Effector memory CD4-positive, alpha-beta T cell (primary cell): ENCODE measurements at places on chromosomes 2 and 18.

- no peaks in the 10 kb centered on the region for H3K36me3 ChIP-seq
- H3K4me1 ChIP-seq, result no peaks in the 10 kb centered on the region
- no peak overlapping the region for H3K27ac ChIP-seq
These were observed 615.0 kb upstream of the DDX18 start for GRCh38 chr2:117199511-117199910.

- no peaks in the 10 kb centered on the region for H3K36me3 ChIP-seq
- no peak for DNase-seq
- no peak overlapping the region for H3K4me3 ChIP-seq
- peaks cover 7% of the 10 kb centered on the region for H3K27me3 ChIP-seq
These were observed 75.0 kb upstream of the RBBP8 start for GRCh38 chr18:22858121-22858520.

GRCh38 chr2:84375020-84375419 lies 84.1 kb downstream of the SUCLG1 start:
- no peaks in the 10 kb centered on the region for H3K27me3 ChIP-seq
- no peaks in the 10 kb centered on the region for H3K4me1 ChIP-seq
- no peaks in the 10 kb centered on the region for H3K36me3 ChIP-seq
- no peak overlapping the region for H3K4me3 ChIP-seq

DNA sequence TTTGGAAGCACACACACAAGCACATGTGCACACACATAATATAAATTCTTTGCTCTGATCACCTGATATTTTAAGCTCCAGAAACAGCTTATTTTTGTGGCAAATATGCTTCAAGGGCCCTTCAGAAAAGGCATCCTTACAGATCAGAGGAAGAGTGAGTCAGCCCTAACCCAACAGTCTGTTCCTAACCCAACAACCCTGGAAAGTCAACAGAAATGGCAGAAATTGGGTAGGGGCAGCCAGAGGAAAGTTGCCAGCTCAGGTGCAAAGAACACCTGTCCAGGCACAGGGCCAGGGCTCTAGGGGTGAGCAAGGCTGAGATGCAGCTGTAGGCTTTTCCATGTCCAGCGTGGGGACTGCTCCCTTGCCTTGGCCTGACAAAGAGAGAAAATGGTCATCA lies 6.4 kb upstream of the NCKAP5 start:
- H3K27me3 ChIP-seq, result no peaks in the 10 kb centered on the region
- no peaks in the 10 kb centered on the region for H3K36me3 ChIP-seq
- H3K27ac ChIP-seq, result no peak overlapping the region
- no peaks in the 10 kb centered on the region for H3K4me1 ChIP-seq

DNA sequence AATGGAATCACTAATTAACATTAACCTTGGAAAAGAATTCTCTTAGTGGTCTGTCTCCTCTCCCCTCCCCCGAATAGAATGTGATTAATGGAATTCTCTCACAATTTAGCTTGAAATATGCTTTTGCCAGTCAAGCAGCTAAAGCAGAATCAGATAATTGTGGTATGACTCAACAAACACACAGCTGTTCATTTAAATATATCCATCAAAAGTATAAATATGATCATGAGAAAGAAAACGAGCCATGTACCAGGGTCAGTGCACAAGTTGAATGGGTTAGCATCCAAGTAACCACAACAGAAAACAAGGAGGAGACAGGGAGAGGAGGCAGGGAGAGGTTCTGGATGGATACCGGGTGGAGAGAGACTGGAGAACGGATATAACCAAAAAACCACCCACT lies 66.9 kb downstream of the ACVR1 start:
- no peaks in the 10 kb centered on the region for H3K36me3 ChIP-seq
- no peak overlapping the region for H3K4me3 ChIP-seq
- H3K27me3 ChIP-seq, result no peaks in the 10 kb centered on the region
- no peaks in the 10 kb centered on the region for H3K4me1 ChIP-seq
- no peak for DNase-seq
- H3K27ac ChIP-seq, result no peak overlapping the region
